ENCODE measurements at places on chromosomes 2 and 18.

- no peak for DNase-seq
These were observed 248.6 kb upstream of the SIX2 start for GRCh38 chr2:45257820-45258219.

- DNase-seq: no peak
These were observed 165.2 kb upstream of the FOSL2 start for GRCh38 chr2:28227498-28227897.

DNA sequence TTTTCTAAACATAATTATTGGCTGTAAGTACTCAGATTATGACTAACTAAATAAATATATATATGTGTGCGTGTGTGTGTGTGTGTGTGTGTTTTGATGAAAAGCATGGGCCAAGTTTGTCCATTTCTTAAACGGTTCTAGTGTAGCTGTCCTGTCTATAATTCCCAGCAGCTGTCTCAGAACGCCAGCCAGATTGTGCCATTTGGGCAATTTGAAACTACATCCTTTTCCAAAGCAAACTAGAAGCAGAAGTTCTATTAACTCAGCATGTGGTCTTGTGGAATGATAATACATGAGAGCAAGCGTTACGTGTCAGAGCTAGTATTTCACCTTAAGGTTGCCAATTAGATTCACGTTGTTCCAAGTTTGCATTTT is 1.7 kb downstream of the ARHGAP28 start:
- no peak for DNase-seq

DNA sequence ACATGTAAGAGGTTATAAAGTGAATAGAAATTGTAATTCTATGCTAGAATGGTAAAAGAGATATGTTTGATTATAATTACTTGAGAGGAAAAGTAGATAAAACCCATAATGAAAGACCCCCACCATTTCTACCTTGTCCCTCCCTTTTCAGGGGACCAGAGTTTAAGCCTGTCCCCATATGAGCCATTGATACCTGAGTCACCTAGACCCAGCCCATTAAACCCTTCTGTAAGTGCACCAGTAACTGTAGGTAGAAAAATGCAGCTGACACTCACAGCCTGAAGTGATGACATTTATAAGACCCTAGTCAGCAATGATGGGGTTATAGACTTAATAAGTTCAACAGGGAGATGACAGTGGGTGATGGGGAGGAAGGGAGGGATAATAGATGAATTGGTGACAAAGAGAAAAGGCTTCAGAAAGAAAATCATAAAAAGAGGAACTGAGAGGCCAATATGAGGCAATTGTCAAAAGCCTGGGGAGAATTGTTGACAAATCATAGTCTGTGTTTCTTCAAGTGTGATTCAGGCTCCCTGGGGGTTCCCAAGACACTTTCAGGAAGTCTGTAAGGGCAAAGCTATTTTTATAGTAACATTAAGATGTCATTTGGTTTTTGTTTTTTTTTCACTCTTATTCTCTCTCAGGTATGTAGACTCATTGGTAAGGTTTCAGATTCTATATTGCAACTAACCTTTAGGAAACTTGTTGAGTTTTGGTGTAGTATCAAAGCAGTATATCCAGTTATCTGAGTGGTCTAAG is 544.2 kb downstream of the SATB2 start:
- peak; percentile 72 for DNase-seq

DNA sequence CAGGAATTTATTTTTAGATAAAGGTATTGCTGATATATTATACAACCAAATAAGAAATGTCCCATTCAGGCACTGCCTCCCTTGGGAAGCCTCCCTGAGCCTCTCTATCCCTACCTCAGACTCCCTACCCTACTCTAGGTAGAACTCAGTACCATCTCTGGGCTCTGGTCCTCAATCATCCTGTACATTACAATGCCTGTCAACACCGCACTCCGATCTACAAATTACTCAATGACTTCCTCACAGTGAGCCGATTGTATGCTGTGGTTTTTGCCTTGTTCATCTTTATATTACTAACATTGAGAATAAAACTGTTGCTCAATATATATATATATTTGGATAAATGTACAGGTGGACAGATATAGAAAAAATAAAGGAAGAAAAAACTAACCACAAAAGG is 207.5 kb downstream of the STK39 start:
- no peak for DNase-seq

GRCh38 chr2:172978063-172978383 is 97.6 kb upstream of the MAP3K20 start:
- DNase-seq: no peak

- no peak for DNase-seq
These were observed 71.5 kb downstream of the OSBPL6 start for GRCh38 chr2:178265851-178266250.

- DNase-seq: no peak
These were observed 64.1 kb upstream of the EHBP1 start for GRCh38 chr2:62641410-62641843.

DNA sequence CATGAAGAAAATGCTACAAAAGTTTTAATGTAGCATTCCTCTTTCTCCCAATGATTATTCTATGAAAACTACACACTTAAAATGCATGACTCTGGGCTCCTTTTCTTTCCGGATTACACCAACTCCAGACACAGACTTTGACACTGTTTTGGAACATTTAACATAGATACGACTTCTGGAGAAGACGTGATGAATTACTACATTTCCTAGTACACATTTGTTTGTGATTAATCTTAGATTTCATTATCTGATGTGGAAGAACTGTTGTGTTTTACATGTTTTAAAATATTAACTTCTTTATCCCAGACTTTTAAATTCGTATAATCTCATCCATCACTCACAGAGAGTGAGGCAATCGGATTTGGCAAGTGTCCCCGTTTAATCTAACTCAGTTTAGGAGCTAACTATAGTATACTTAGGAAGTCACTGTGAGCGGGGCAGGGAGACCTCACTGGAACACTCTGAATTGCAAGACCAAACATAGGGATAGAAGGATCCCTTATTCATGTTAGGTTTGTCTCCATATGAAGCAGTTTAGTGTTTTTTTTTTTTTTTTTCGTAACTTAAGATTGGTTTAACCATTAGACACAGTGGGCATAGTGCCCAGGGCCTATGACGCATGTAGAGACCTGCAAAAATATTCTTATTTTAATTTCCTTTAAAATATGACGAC is 66.7 kb downstream of the PDE1A start:
- DNase-seq: no peak

DNA sequence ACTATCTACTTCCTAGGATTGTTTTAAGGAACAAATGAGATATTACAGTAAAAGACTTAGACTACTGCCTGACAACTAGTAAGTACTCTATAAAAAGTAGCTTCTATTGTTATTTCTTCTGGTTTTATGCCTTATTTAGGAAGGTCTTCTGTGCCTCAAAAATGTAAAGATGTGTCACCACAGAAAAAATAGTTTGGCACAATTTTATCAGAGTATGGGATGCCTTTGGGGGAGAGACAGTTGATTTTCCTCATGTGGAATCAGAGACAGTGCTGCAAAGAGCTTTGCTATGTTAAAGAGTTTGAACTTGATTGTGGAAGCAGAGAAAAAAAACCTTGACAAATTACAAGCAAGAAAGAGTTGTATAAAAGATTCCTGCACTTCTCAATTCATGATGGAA is 98.4 kb downstream of the EHBP1 start:
- no peak for DNase-seq

Measured in GM20000 (cell line).